ENCODE measurements at places on chromosomes 16 and 17.
A peak's percentile ranks its signal among the peaks of the same experiment; 100 is the strongest.

DNA sequence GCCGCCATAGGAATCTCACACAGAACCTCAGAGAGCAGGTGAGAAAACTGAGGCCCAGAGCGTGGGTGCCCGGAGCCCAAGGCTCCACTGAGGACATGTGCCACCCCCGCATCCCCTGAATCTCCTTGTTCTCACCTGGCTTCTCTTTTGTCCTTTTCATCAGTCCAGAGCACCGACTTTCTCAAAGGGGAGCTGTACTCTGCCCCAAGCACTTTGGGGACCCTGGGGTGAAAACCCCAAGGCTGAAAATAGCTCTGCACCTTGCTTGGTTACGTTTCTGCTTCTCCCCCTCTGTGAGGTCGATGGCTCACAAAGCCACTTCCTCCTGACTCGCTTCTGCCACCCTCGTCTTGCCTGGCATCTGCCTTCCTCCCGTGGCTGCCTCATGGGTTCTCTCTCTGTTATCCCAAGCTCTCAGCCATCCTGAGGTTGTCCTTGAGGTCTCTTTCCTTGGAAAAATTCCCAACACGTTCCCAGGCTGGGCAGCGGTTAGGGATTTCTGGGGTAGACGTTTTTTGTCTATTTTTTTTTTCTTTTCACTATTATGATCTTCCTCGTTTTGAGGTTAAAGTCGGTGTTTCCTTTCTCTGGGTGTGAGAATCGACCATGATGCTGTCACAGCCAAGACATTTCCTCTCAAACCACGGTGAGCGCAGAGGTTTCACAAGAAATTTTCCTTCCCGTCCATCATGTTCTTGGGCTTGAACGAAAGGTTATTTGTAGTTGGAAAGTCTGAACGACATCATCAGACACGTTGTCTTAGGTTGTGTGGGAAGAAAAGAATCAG lies 37.2 kb downstream of the IRF8 start:
- DNase-seq: no peak

- no peak for DNase-seq
Measured at GRCh38 chr17:67082107-67082506, 37.8 kb downstream of the CACNG1 start.

DNA sequence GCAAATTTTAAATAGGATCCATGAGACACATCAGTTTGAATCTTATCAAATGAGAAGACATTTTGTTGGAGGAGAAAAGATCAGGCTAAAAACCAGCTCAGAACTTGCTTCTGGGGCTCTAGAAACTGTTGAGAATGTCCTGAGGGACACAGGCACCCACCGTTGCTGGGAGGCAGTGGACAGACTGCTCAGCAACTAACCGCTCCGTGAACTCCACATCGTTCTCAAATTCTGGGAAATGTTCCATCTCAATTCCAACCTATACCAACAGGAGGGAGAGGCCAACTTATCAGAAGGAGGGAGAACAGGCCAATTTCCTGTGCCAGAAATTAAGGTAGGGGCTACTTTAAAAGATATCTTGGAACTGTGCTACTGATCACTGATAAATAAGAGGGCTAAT lies 8.3 kb downstream of the TAT start:
- DNase-seq: no peak

DNA sequence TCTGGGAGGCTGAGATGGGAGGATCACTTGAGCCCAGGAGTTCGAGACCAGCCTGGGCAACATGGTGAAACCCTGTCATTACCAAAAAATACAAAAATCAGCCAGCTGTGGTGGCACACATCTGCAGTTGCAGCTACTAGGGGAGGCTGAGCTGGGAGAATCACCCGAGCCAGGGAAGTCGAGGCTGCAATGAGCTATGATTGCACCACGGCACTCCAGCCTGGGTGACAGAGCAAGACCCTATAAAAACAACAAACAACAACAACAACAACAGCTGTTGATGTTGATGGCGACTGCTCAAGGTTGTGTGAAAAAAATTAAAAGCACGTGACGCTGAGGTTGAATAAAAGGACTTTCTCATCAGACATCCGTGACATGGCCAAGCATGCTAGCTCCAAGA lies 40.8 kb upstream of the CIBAR2 start:
- no peak for DNase-seq

- no peak for DNase-seq
Measured at GRCh38 chr16:30122604-30123160, 338 bp downstream of the MAPK3 start.

DNA sequence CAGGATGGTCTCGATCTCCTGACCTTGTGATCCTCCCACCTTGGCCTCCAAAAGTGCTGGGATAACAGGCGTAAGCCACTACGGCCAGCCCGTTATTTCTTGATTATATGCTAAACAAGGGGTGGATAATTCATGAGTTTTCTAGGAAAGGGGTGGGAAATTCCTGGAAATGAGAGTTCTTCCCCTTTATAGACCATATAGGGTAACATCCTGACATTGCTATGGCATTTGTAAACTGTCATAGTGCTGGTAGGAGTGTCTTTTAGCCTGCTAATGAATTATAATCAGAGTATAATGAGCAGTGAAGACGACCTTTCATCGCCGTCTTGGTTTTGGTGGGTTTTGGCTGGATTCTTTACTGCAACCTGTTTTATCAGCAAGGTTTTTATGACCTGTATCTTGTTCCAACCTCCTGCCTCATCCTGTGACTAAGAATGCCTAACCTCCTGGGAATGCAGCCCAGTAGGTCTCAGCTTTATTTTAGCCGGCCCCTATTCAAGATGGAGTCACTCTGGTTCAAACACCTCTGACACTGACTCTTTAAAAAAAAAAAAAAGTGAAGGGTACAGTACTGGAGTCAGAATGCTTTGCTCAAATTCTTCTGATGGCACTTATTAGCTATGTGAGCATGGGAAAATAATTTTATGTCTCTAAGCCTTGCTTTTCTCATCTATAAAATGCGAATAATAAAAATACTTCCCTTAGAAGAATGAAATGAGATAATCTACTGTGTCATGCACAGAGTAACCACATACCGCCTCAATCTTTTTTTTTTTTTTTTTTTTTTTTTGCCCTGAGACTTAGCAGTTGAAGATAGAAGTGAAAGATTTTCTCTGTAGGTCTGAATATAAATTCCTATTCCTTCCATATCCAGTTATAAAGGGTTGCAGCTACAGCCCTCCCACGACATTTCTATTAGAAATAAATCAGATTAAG lies 5.1 kb upstream of the CALCOCO2 start:
- no peak for DNase-seq

DNA sequence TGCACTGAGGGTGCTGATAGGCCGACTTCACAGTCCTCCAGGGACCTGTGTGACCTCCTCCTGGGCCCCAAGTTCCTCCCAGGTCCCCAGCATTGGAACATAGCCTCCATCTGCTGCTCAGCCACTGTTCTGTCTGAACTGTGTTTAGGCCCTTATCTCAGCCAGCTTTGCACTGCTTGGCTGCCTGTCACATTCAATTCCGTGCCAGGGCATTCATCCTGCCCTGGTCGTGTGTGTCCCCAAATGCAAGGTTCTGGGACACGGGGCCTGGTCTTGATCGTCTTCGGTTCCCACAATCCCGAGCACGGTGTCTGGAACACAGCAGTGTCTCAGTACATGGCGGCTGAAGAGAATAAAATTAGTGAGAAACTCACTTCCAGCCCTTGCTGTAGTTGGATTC lies 69.9 kb upstream of the NFAT5 start:
- no peak for DNase-seq

GRCh38 chr17:46726206-46726605 lies 92.3 kb downstream of the WNT3 start:
- DNase-seq: no peak

GRCh38 chr17:79082311-79083190 lies 7.9 kb downstream of the ENGASE start:
- DNase-seq: peak; percentile 69

GRCh38 chr17:56297184-56297583 lies 143.9 kb downstream of the ANKFN1 start:
- DNase-seq: no peak

- no peak for DNase-seq
Measured at GRCh38 chr17:41615454-41615853, 2.9 kb upstream of the KRT16 start.

GRCh38 chr17:27245230-27245696 lies 48.7 kb upstream of the WSB1 start:
- peak; percentile 85 for DNase-seq

- no peak for DNase-seq
Measured at GRCh38 chr16:78871241-78871640, 729.3 kb downstream of the MAF start.

DNA sequence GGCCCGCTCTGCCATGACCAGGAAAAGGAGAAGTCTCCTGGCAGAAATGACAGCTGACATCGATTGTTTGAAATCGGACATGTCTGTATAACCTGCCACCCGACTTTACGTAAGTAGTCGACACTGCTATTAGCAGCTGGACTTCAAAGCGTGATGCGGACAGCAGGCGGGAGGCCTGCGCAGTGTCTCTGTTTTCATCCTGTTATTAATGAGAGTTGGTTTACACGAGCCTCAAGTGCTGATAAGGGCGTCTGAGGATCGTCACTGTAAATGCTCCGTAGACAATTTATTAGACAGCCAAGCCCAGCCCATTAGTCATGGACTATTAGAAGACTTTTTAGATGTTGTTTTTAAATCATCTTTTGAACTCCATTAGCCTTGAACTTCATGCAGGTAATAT lies 328.3 kb downstream of the FOXL1 start:
- no peak for DNase-seq

GRCh38 chr16:64997121-64997520 lies 124.7 kb downstream of the CDH11 start:
- DNase-seq: no peak

DNA sequence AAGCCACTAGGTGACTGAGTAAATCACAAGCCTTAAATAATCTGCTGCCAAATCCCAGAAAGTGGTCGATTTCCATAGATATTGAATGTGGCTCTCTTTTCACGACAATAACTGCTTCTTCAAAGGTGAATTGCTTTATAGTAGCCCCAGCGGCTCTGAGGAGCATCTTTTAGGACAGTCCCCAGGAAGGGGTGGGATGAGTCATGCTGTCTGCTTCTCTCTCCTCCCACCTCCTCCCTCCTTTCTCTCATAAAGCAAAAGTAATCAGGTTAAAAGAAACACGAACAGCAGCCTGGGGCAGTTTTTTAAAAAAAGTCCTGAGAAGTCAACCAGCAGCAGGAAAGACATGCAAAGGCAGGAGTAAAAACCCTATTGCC lies 1.8 kb downstream of the KIAA0513 start:
- DNase-seq: peak; percentile 27

DNA sequence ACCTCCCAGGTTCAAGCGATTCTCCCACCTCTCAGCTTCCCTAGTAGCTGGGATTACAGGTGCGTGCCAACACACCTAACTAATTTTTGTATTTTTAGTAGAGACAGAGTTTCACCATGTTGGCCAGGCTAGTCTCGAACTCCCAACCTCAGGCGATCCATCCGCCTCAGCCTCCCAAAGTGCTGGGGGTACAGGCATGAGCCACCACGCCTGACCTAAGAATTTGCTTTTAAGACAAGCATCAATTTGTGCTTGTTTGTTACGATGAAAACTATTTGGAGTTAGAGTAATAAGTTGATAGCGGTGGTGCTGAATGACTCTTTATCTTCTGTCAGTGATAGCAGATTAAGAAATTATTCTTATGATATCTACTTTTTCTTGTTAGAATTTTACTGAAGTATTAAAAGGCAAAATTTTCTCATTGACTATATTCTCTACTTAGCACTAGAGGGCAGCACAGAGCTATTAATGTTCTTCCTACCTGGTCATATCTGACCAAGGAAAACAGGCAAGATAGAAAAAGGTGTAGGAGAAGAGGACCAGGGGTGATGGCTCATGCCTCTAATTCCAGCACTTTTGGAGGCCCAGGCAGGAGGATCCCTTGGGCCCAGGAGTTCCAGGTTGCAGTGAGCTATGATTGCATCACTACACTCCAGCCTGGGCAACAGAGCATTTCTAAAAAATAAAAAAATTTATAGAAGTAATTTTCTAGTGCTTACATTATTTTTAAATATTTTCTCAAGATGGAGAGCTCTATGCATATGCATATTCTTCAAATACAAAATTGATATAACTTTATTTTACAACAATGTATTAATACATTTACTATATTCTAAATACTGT lies 24.5 kb downstream of the STXBP4 start:
- DNase-seq: peak; percentile 79

DNA sequence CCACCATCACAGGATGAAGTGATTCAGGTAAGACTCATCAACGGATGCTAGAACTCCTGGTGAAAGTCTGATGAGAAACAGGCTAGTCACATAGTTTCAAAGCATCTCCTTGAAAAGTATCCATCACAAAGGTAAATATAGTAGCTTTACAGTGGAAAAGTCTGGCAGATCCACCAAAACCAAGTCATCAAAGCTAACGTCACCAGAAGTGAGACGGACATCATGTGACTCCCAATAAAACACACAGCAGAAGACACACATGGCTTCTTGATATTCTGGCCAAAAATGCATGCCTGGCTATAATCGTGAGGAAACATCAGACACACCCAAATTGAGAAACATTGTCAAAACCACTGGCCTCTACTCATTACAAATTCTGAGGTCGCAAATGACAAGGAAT lies 17.9 kb upstream of the TRPV3 start:
- no peak for DNase-seq

DNA sequence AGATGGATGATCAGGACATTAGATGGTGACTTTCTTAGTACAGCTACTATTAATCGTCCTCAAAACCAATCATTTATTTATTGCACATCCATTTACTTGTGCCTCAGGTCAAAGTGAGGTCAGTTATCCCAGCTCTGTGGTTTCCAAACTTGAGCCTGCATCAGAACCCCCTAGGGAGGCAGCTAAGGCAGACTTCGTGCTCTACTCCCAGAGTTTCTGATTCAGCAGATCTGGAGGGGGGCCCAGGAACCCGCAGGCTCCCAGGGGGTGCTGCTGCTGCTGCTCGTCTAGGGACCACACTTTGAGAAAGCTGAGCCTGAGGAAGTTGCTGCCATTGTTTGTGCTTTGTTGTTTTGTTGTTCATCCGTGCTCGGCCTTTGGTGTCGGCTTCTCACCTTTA lies 44.0 kb upstream of the CLEC18B start:
- DNase-seq: no peak

DNA sequence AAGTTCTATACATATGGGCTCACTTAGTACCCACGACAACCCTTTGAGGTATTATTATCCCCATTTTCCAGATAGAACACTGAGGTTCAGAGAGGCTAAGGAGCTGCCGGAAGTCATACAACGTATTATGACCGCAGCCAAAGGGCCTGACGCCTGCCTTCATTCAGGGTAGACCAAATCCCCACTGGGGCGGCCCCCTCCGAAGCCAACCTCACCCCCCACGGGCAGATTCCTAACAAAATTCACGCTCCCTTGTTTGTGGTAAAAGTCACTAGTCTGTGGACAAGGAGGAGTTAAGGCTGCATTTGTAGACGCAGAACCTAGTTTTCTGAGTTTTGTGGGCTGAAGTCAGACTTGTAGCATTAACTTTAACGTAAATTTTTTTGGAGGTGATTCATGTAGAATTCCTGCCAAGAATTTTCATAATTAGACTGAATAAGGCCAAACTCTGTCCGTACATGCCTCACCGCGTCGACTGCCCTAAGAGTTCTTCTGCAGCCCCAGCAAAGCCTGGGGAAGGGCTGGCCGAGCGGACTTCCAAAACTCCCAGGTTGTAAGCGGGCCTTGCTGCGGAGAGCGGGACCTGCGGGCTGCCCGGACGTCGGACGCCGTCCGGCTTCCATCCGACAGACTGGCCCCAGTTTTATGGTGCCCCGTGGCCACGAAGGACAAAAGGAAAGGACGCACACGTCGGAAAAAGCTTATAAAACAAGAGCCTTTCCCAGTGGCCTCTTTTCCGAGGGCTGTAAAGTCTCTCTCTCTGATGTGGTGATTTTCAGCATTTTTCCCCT lies 75.7 kb downstream of the NXN start:
- DNase-seq: peak; percentile 56

Data from eye (tissue), 1 donor.